ENCODE measurements at places on chromosomes 6 and 20. TPM values are rescaled to one million over a fixed set of nuclear protein-coding genes. Genes with fewer than 3 reads are reported as not detected.

Gene SMIM8
- 4.5 TPM for total RNA-seq

Gene IMPG1
- not detected for total RNA-seq

Gene HMGCLL1
- 1.3 TPM for total RNA-seq

Gene HTR1E
- not detected for total RNA-seq

Gene SLC35F1
- under 0.01 TPM for total RNA-seq

Gene GJA10
- total RNA-seq = not detected

Gene GLP1R
- total RNA-seq = not detected

Gene CAP2
- 3.6 TPM for total RNA-seq

Gene EDN1
- 0.87 TPM for total RNA-seq

All from smooth muscle cell of trachea (primary cell).